Neural crest cell (in vitro differentiated cells): ENCODE measurements at places on chromosomes 1 and 21. TPM values are rescaled to one million over a fixed set of nuclear protein-coding genes. Genes with fewer than 3 reads are reported as not detected.

DNA sequence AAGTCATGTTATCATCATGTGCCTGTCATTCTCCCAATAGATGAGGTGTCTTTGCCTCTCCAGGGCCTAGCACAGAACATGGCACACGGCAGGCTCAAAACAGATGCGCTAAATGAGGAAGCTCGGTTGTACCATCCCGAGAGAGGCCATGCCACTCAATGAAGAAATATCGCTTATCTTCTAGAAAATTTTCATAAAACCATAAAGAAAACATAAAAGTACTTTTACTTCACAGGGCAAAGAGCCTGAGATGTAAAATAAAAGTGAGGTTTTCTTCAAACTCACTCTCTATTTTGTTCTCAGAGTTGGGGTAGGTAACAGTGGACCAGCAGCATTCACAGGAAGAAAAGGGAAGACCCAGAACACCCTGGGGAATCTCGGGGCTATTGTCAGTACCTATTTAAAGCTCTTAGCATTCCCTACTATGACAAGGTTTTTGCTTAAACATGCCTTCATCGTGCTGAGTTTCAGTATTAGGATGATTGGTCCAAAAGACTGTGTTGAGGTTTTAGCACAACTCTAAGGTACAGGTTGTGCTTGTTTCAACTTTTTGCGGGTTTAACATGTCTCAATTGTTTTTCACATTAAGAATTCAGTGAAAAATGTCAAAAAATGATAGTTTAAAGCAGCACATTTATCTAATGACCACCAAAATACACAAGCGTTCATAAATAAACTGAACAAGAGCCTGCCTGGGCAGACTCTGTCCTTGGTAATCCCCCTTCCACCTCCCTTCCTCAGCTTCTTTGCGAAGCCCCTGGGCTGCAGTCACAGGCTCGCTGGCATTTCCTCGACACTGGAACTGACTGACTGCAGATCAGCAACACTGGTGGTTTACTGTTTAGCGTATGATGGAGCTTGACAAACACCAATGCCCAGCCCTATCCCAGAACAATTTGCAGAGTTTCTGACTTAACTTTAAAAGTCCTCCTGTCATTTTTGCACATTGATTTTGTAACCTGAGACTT is 55.6 kb downstream of the COQ8A start:
- H3K4me3 ChIP-seq, result no peak overlapping the region
- H3K27me3 ChIP-seq, result no peaks in the 10 kb centered on the region
- H3K27ac ChIP-seq, result peak overlapping the region; percentile 92
- DNase-seq, result no peak
- peaks cover 39% of the 10 kb centered on the region for H3K4me1 ChIP-seq

GRCh38 chr1:116373431-116374352 is 648 bp downstream of the ATP1A1 start:
- H3K27ac ChIP-seq, result peak overlapping the region; percentile 91
- H3K4me3 ChIP-seq, result peak overlapping the region; percentile 98
- no peaks in the 10 kb centered on the region for H3K36me3 ChIP-seq
- peaks cover 8% of the 10 kb centered on the region for H3K27me3 ChIP-seq
- peak; percentile 36 for DNase-seq

DNA sequence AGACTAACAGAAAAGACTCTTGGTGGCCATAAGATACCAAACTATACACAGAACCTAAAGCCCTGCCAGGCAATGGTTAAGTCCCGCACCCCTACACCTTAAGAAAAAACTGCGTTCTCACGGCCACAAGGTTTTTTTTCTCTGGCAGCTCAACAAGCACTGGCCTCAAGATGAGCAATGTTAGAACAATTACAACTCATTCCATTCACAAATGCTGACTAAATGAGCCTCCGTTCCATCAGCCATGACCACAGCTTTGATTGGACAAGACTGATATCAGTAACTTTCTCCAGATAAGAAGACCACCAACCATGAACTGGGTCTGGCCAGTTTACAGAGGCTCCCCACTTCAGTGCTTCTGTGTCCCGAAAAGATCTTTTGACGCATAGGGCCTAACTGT is 31.9 kb downstream of the SEC16B start:
- DNase-seq, result no peak
- no peaks in the 10 kb centered on the region for H3K27me3 ChIP-seq
- no peaks in the 10 kb centered on the region for H3K36me3 ChIP-seq
- no peak overlapping the region for H3K4me3 ChIP-seq
- peaks cover 16% of the 10 kb centered on the region for H3K4me1 ChIP-seq
- no peak overlapping the region for H3K27ac ChIP-seq

- H3K4me1 ChIP-seq, result no peaks in the 10 kb centered on the region
- no peaks in the 10 kb centered on the region for H3K27me3 ChIP-seq
- no peak for DNase-seq
- H3K27ac ChIP-seq, result no peak overlapping the region
Observed at GRCh38 chr1:95534985-95535384, 301.0 kb downstream of the RWDD3 start.

DNA sequence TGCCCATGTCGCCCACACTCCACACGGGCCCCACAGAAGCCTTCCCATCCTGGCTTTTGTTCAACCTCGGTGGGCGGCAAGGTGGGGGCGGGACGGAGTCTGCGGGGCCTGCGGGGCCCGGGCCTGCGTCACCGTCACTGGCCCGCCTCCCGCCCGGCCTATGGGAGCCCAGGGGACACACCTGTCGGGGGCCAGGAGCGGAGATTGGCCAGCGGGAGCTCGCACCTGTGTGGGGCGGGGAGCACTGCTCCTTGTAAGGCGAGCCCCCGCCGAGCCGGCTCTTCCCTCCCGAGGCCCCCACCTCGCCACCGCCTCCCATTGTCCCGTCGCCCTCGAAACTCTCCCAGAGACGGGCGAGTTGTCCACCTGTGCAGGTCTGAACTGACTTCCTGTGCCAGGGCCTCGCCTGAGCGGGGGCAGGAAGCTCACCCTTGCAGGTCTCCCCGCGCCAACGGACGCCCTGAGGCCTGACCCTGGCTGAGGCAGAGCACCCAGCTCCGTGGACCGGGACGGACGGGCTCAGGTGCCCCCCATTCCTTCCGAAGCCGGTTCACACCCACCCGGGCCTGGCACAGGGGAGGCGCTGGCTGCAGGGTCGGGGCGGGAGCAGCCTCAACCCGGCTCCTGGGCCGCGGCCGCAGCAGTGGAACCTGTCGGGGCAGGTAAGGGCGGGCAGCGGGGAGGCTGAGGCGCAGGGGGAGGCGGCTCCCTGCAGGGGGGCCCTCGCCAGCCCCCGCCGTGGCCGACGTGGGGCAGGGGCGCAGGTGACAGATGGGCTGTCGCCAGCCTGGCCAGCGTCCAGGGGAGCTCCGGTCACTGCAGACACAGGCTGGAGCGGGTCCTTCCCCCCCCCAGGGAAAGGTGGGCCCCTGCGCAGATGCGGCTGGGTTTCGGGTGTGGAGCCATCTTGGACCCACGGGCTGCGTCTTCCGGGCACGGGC is 10.8 kb upstream of the TTLL10 start:
- H3K4me3 ChIP-seq, result no peak overlapping the region
- H3K4me1 ChIP-seq, result peaks cover 11% of the 10 kb centered on the region
- H3K27ac ChIP-seq, result no peak overlapping the region
- no peaks in the 10 kb centered on the region for H3K36me3 ChIP-seq
- DNase-seq, result no peak

GRCh38 chr1:242586360-242586680 is 61.8 kb upstream of the PLD5 start:
- H3K27me3 ChIP-seq, result peaks cover 32% of the 10 kb centered on the region
- H3K4me3 ChIP-seq, result peak overlapping the region; percentile 32
- H3K36me3 ChIP-seq, result peaks cover 5% of the 10 kb centered on the region
- H3K4me1 ChIP-seq, result peaks cover 25% of the 10 kb centered on the region
- no peak for DNase-seq
- H3K27ac ChIP-seq, result no peak overlapping the region

GRCh38 chr1:232437510-232437909 is 192.4 kb downstream of the SIPA1L2 start:
- no peak overlapping the region for H3K4me3 ChIP-seq
- H3K4me1 ChIP-seq, result peaks cover 40% of the 10 kb centered on the region
- H3K27me3 ChIP-seq, result no peaks in the 10 kb centered on the region
- peaks cover 41% of the 10 kb centered on the region for H3K36me3 ChIP-seq
- DNase-seq, result no peak

DNA sequence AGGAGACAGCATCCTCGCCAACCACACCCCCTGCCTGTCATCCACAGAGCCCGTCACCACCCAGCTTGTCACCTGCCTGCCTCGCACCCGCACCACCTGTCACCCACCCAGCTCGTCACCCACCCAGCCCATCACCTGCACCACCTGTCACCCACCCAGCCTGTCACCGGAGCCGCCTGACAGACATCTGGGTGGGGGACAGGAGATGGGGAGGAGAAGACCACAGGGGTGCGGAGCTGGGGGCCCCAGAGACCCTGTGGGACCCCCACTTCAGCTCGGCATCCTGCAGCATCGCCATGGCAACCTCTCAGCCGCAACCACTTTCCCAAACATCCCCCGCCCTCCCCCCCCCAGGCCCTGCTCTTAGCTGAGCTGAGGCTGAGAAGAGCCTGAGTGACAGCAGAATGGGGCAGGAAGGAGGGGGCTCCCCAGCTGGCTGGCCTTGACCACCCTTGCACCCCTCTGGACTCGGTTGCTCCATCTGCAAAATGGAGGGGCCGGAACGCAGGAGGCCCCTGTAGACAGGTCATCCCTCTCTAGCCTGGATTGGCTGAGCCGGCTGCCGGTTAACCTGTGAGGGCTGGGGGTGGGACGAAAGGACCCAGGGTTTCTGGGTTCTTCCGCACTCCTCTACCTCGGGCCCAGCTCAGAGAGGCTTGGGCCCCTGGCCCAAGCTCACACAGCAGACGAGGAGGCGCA is 11.6 kb downstream of the AHDC1 start:
- H3K27ac ChIP-seq, result peak overlapping the region; percentile 81
- H3K36me3 ChIP-seq, result no peaks in the 10 kb centered on the region
- H3K27me3 ChIP-seq, result no peaks in the 10 kb centered on the region
- H3K4me1 ChIP-seq, result peaks cover 8% of the 10 kb centered on the region
- no peak for DNase-seq

GRCh38 chr1:101283443-101283842 is 46.6 kb downstream of the S1PR1 start:
- no peaks in the 10 kb centered on the region for H3K36me3 ChIP-seq
- peaks cover 17% of the 10 kb centered on the region for H3K4me1 ChIP-seq
- H3K4me3 ChIP-seq, result no peak overlapping the region
- no peak overlapping the region for H3K27ac ChIP-seq
- no peak for DNase-seq

DNA sequence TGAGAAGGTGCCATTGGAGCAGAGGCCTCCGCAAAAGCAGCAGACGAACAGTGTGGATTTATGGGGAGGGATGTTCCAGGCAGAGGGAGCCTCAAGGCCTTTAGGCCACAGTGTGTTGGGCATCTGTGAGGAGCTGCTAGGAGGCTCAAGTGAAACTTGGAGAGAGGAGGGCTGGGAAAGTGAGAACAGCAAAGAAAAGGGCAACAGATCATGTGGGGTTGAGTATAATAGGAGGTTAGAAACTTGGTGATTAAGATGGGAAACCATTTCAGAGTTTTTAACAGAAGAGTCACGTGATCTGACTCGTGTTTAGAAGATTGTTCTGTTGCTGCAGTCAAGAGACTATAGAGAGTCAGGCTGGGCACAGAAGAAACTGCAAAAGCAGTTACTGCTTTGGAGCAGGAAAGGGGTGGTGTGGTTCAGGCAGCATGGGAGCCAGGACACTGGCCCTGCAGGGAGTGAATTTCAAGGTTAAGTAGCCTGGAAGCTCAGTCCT is 277.0 kb downstream of the DISC1 start:
- peaks cover 23% of the 10 kb centered on the region for H3K4me1 ChIP-seq
- DNase-seq, result no peak
- H3K27ac ChIP-seq, result peak overlapping the region; percentile 79
- H3K36me3 ChIP-seq, result peaks cover 5% of the 10 kb centered on the region
- H3K27me3 ChIP-seq, result no peaks in the 10 kb centered on the region

DNA sequence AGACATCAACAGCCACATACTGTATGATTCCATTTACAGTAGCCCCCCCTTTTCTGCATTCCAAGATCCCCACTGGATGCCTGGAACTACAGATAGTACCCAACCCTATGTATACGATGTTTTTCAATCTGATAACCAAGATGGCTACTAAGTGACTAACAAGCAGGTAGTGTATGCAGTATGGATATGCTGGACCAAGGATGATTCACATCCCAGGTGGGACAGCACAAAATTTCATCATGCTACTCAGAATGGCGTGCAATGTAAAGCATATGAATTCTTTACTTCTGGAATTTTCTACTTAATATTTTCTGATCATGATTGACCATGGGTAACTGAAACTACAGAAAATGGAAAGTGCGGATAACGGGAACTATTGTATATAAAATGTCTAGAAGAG is 30.0 kb upstream of the MRPS6 start:
- H3K4me3 ChIP-seq, result no peak overlapping the region
- DNase-seq, result no peak
- peaks cover 15% of the 10 kb centered on the region for H3K27me3 ChIP-seq
- H3K27ac ChIP-seq, result no peak overlapping the region
- H3K4me1 ChIP-seq, result peaks cover 3% of the 10 kb centered on the region
- H3K36me3 ChIP-seq, result peaks cover 3% of the 10 kb centered on the region

DNA sequence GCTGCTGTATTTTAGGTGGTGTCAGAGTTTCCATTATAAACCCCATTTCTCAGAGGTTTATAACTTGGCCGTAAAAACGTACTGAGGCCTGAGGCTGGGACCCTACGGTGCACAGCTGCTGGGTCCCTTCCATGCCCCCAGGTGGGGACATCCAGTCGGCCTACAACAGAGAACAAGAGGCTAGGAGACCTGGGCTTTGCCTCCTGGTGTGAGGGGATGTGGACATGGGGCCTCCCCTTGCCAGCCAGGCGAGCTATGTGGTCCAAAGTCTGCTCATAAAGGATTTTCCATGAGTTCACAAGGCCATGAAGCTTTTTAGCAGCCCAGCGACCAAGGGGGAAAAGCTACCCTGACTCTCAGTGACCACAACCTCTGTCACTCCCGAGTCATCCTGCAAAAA is 261.5 kb upstream of the VAMP3 start:
- H3K4me3 ChIP-seq, result no peak overlapping the region
- no peak for DNase-seq
- H3K36me3 ChIP-seq, result no peaks in the 10 kb centered on the region
- H3K4me1 ChIP-seq, result no peaks in the 10 kb centered on the region

- no peaks in the 10 kb centered on the region for H3K36me3 ChIP-seq
- H3K27ac ChIP-seq, result no peak overlapping the region
- no peak overlapping the region for H3K4me3 ChIP-seq
- no peak for DNase-seq
- peaks cover 9% of the 10 kb centered on the region for H3K27me3 ChIP-seq
- peaks cover 10% of the 10 kb centered on the region for H3K4me1 ChIP-seq
Observed at GRCh38 chr1:11448373-11449099, 30.4 kb upstream of the DISP3 start.

GRCh38 chr1:227542153-227543120 is 20.9 kb upstream of the ZNF678 start:
- DNase-seq, result peak; percentile 89
- H3K27me3 ChIP-seq, result no peaks in the 10 kb centered on the region
- H3K4me1 ChIP-seq, result peaks cover 10% of the 10 kb centered on the region
- H3K27ac ChIP-seq, result peak overlapping the region; percentile 57
- no peaks in the 10 kb centered on the region for H3K36me3 ChIP-seq

GRCh38 chr1:111164151-111164550 is 24.1 kb downstream of the CEPT1 start:
- no peak overlapping the region for H3K4me3 ChIP-seq
- peaks cover 5% of the 10 kb centered on the region for H3K36me3 ChIP-seq
- no peaks in the 10 kb centered on the region for H3K27me3 ChIP-seq
- no peak overlapping the region for H3K27ac ChIP-seq

- H3K36me3 ChIP-seq, result no peaks in the 10 kb centered on the region
- H3K4me3 ChIP-seq, result no peak overlapping the region
- H3K4me1 ChIP-seq, result no peaks in the 10 kb centered on the region
- H3K27ac ChIP-seq, result no peak overlapping the region
- H3K27me3 ChIP-seq, result peaks cover 8% of the 10 kb centered on the region
- DNase-seq, result no peak
Observed at GRCh38 chr1:55300975-55301374, 85.8 kb upstream of the USP24 start.

MAP10 gene
- 1.9 and 2.0 TPM in 2 replicates for total RNA-seq

EXO1 gene
- total RNA-seq, result 49.2 and 49.3 TPM in 2 replicates

NPL gene
- total RNA-seq, result 9.1 and 12.7 TPM in 2 replicates

KANK4 gene
- total RNA-seq, result 5.4 and 6.5 TPM in 2 replicates

OSBPL9 gene
- 76.7 and 77.5 TPM in 2 replicates for total RNA-seq

GFI1 gene
- 0.11 and 0.16 TPM in 2 replicates for total RNA-seq

CLCA1 gene
- total RNA-seq, result not detected in 2 replicates
